ENCODE measurements at places on chromosomes 12 and 14.

DNA sequence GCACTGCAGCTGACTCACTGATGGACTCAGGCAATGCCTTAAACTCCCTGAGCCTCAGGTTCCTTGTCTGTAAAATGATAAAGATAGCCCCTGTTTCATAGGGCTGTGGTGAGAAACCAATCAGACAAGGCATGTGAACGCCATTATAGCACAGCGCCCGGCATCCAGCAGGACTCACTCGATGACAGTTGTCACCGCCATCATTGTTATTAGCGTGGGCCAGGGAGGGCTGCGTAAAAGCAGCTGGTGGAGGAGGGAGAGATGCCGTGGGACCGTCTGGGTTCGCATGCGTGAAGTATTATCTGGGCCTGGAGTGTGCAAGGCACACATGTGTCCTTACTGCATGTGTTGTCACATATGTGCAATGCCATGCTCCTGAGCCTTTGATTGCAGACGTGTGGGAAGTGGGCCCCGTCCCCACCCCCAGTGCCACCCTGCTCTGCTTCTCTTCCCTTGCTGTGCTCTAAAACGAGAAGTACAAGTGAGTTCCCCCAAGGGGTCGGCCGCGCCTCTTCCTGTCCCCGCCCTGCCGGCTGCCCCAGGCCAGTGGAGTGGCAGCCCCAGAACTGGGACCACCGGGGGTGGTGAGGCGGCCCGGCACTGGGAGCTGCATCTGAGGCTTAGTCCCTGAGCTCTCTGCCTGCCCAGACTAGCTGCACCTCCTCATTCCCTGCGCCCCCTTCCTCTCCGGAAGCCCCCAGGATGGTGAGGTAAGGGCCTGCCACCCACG is at the start of gene PTPN6:
Gene PTPN6 (plus strand): TSS at position 546 of the 730 bp plus-strand sequence. CDS start 157 bp downstream, at position 703.
- DNase-seq, result no peak

DNA sequence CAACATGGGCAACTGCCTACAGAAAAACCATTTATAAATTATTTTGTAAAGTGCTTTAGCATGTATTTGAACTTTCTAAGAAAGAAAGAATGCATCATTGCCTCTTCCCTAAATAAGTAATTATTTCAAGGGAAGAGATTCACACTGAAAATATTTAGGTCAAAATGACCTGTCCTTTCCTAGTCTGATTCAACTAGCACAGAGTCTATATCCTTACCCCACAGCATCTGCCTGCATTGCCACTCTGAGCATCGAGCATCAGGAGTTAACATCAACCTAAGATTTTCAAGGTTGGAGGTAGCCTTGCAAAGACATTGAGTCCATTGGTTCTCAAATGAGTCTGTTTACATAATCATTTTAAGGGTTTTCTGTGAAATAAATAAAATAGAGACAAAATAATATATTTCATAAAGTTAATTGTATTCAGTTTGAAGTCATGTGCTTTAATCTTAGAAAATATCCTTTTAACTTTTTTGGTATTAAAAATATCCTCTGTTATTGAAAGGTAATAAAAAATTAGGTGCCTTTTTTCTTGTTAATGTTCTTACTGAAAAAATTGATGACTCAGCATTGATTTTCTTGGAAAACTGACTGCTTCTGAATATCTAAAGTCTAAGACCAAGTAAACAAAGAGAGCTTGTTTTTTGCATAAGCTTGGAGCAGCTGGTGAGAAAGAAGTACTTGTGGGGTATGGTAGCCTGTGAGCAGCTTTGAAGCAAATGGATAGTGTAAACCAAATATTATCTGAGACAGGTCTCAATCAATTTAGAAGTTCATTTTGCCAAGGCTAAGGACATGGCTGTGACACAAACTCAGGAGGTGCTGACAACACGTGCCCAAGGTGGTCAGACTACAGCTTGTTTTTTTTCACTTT is 269.0 kb upstream of the CLEC14A start:
- no peak for DNase-seq

- no peak for DNase-seq
These were observed 130.8 kb upstream of the TRHDE start for GRCh38 chr12:72141381-72141780.

GRCh38 chr12:10503460-10503859 is 2.2 kb upstream of the EIF2S3B start:
- DNase-seq, result no peak

DNA sequence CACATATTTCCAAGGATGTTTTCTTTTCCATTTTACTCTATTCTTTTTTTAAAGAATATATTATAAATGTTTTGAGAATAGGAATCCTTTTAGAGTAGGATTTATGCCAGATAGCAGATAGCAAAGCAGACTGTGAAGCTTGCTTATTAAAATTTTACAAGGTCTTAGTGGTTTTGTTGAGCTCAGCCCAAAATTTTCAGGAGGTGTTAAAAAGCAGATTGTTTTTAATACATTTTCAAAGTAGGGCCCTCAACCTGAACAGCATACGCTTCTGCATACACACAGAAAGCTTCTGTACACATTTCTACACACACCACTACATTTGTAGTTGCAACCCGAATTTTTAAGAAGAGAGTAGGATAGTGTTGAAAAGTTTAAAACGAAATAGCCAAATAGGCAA is 151.0 kb downstream of the EPS8 start:
- no peak for DNase-seq

DNA sequence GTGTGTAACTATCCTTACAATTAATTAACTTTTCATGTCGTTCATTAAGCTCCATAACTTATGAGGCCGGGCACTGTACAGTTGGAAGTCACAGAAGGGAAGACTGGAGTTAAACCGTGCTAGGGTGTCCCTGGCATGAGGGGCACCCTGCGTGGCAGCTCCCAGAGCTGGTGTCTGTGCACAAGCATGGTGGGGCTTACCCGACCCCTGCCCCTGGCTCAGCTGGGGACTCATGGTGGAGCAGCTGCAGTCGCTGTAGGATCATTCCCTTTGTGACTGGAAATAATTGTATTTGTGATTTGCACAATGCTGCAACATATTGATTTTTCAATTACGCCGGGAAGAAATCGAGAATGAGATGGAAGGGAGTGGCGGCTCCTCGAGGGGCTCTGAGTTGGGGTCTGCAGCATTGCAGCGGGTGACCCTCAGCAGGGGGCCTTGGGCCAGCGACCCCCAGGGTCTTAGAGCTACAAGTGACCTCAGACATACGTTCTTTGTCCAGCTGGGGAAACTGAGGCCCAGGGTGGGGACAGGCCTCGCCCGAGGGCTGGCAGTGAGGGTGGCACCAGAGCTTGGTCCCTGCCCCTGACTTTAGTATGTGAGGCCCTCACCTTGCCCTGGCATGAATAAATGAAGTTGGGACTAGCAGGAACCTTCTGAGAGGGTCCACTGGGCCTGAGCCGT is 125.4 kb downstream of the KIF26A start:
- no peak for DNase-seq

All from gastrocnemius medialis (tissue), 4 donors.